IPS DF 19.7 (cell line): ENCODE measurements at places on chromosomes 1 and 21.
A peak's percentile ranks its signal among the peaks of the same experiment; 100 is the strongest.

- DNase-seq: no peak
Measured at GRCh38 chr1:171739656-171740055, 2.2 kb downstream of the VAMP4 start.

DNA sequence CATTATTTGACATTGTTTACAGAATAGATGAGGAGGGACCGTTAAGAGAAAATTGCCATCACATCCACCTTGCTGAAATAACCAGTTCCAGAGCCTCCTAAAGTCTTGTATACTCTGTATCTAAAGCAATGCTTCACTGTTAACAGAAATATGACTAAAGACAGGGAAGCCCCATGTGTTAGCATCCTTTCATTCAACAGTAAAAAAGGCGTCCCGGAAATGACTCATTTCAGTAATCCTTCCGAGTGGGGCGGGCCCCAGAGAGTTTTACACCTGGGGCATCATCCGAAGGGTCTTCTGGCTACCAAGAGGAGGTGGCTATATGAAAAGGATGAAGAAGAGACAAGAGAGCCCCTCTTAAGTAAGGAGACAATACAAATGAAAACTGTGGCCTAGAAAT lies 227.2 kb downstream of the SLC45A1 start:
- DNase-seq: no peak

GRCh38 chr1:110477445-110477957 lies 26.6 kb downstream of the PROK1 start:
- DNase-seq: no peak

GRCh38 chr1:37033355-37034101 lies 787 bp downstream of the GRIK3 start:
- no peak for DNase-seq

DNA sequence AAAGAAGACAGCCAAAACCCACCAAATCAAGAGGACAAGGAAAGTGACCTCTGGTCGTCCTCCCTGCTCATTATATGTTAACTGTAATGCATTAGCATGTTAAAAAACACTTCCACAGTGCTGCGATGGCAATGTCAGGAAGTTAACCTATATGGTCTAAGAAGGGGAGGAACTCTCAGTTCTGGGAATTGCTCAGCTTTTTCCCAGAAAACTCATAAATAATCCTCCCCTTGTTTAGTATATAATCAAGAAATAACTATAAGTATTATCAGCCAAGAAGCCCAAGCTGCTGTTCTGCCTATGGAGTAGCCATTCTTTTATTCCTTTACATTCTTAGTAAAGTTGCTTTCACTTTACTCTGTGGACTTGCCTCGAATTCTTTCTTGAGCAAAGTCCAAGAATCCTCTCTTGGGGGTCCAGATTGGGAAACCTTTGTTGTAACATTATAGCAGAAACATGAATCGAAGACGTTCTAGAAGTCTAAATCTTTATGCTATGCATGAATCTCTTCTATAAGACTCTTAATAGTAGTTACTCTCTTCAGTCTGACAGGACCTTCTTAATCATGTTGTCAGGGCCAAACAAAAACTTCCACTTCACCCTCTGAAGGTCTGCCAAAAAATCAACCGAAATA lies 110.0 kb upstream of the VANGL1 start:
- no peak for DNase-seq

GRCh38 chr1:198776602-198777029 lies 137.8 kb downstream of the PTPRC start:
- DNase-seq: no peak

GRCh38 chr1:164518692-164519332 lies 40.2 kb upstream of the PBX1 start:
- DNase-seq: no peak

DNA sequence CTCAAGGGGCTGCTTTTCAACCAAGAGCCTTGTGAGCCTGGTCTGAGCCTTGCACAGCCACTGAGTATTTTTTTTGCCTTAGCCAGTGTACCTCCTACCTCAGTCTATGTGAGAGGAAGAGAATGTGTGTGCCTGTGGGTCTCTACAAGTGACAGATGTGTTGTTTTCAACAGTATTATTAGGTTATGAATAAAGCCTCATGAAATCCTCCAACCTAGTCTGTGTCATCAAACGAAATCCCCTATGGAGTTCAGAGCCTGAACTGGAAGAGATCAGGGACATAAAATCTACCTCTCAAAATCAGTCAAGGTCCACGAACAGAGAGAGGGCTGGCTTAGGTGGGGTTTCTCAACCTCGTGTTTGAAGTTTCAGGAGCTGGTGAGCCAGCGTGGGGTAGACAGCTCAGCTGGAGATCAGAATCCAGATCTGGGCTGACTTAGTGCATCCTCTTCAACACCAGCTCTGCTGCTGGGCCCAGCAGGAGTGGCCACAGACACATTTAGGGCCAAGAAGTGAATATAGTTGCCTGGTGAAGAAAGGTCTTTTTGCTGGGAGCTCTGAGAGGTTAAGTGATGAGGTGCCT lies 8.2 kb downstream of the XKR8 start:
- DNase-seq: no peak

DNA sequence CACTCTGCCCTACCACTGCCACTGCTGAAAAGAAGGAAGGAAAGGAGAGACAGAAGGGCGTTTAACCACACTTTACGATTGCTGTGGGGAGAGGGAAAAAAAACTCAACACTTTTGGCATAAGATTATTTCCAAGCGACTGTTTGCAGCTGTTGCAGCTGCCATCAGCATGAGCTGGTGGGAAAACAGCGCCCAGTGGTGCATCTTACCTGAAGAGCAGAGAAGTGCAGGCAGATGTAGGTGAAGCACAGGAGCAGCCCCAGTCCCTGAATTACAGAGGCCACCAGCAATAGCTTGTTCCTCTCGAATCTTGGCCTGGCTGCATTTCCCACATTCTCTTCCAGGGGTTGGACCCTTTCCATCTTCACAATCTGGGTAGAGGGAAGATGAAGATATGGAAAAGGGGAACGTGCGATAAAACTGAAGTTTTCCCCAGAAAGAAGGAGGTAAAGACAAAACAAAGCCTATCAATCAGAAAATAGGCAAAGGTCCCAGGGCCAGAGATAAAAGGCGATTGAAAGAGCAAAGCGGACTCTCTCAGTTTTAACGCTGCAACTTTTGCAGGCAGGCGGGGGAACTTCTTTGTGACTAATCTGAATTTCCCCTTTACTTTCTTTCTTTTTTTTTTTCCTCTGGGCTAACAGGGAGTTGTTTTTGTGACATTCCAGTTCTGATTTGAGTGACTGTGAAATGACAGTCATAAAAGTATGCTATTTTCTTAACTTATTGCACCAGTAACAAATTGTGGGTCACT lies at the start of gene TNFSF4:
Gene TNFSF4 (minus strand): TSS at position 516 of the 753 bp plus-strand sequence. CDS start 155 bp downstream, at position 361.
- DNase-seq: no peak

DNA sequence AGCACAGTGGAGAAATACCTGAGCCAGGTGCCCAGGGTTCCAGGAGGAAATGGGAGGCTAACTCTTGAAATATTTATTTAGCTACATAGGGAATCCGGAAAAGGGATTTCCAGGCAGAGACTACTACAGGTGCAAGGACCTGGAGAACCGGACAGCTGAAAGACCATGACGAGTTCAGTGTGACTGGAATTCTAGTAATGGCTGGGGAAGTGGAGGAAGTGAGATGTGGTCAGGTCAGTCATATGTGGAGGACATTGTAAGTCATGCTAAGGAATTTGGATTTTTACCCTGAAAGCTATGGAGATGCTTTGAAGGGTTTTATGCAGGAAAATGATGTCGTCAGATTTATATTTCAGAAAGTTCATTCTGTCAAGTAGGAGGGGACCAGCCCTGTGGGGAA lies 1.8 kb downstream of the CAP1 start:
- DNase-seq: no peak

DNA sequence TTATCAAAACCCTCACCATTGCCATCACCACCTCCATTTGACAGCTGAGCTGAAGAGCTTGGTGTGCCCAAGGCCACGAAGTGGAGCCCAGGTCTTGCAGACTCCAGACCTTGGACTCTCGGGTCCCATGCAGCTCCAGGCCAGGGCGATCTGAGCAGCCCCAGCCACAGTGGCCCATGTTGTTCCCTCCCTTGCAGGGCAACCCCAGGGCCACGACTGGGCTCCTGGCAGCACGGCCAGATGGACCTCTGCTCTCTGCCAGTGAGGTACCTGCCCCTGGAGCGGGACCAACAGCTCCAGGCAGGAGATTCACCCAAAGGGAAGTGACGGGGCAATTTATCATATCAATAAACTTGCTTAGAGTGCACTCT lies 182.7 kb upstream of the VAMP3 start:
- no peak for DNase-seq

DNA sequence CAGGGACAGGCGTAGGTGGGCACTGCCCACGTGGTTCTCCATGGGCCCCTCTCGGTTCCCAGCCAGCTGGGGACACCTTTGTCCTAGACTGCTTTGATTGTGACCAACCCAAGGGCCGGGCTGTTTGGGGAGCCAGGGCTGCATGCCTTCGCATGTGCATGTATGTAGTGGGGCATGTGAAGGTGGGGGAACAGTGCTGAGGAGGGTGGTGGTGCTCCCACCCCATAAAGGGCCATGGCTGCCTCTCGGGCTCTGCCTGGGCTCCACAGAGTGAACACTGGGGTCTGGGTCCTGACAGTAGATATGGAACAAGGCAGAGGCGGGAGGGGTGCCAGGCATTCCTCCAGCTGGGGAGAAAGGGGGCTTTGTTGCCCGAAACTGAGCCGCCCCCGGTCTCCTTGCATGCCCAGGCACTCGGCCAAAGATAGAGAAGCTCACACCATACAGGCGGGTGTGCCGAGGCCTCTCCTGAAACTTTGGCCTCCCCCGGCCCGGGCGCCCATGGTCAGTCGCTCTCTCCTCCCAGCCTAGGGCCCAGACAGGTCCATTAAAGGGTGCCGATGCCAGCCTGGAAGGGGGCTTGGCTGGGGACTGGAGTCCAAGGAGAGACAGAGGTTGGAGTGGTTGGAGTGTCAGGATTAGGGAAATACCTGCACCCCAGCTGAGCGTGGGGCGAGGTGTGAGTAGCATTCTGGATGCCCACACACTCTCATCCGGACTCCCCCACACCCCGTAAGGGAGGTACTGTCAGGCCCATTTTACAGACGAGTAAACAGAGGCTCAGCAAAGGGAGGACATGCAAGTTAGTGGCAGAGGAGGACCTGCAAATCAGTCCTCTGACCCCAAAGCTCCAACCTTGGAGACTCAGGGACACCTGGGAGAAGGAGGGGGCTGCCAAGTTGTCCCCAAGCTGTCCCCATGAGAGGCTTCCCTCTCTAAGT lies 41.1 kb downstream of the EPHA2 start:
- DNase-seq: no peak

- DNase-seq: no peak
Measured at GRCh38 chr1:167661527-167662426, 31.7 kb downstream of the RCSD1 start.

DNA sequence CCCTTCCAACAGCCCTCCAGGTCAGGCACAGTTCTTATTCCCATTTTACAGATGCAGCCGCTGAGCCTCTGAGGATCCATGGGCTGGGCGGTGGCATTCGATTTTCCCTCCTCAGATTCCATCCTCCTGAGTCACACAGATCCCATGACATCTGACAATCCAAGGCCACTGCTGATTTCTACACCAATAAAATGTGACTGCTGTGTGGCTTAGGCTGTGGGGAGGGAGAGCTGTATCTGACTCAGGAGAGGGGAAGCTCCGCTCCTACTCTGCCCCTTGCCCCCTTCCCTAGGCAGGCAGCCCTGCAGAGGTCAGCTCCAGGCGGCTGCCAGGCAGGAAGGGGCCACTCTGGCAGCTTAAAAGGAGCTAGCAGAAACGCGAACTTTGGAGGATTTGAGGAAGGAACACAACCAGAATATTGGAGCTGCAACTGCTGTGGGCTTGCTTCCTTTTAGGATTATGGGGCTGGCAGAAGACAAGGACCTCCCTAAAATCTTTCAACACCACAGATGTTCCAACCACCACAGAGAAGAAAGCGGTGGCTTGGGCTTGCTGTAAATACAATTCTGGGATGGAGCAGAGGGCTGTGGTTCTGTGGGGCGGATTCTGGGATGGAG lies 50.0 kb downstream of the MRPL37 start:
- DNase-seq: no peak

GRCh38 chr21:41229509-41230248 lies 61.7 kb downstream of the BACE2 start:
- no peak for DNase-seq

DNA sequence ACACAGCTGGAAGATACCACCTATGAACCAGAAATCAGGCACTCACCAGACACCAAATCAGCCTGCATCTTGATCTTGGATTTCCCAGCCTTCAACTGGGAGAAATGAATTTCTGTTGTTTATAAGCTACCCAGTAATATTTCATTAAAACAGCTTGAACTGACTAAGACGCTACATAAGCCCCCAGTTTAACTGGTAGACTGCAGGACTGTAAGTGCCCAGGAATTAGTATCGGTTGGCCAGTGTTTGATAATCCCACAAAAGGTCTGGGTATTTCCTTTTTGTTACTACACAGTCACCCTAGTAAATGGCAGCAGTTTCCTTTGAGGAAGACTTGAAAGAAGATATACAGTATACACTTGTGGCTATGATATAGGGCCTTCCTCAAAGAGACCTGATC lies 7.3 kb upstream of the SLC35D1 start:
- no peak for DNase-seq

GRCh38 chr1:181010789-181011188 lies 11.9 kb downstream of the STX6 start:
- no peak for DNase-seq

DNA sequence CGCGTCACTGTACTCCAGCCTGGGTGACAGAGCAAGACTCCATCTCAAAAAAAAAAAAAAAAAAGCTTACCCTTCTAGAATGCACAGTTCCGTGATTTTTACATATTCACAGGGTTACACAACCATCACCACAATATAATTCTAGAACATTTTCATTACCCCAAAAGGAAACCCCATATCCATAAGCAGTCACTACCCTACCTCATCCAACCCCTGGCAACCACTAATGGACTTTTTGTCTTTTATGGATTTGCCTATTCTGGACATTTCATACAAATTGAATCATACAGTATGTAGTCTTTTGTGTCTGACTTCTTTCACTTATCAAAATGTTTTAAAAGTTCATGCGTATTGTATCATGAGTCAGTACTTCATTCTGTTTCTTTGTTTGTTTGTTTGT lies 22.8 kb downstream of the SYF2 start:
- DNase-seq: no peak

- DNase-seq: no peak
Measured at GRCh38 chr1:243475966-243476365, 220.1 kb downstream of the SDCCAG8 start.

DNA sequence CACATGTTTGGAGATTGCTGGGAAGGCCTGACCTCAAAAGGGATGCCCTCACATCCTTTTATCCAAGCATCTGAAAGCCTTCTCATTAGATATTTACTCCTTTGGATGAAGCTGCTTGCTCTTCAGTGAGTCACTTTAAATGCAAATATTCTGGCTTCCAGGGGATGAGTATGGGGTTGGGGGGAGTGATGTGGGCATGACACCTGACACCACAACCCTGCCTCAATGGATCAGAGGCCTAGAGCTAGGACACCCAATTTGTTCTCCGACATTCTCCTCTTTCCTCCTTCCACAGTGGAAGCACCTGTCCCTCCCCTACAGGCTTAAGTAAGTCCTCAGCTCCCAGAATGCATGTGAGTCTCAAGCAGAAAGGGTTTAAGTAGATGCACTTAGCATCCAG lies 238.3 kb downstream of the OMA1 start:
- peak; percentile 35 for DNase-seq
